Activated T-cell treated with anti-CD3 and anti-CD28 coated beads, Interleukin-2, amount 50 U/mL, for 1 hour (primary cell): ENCODE measurements at places on chromosomes 1 and 21.
A peak's percentile ranks its signal among the peaks of the same experiment; 100 is the strongest.

DNA sequence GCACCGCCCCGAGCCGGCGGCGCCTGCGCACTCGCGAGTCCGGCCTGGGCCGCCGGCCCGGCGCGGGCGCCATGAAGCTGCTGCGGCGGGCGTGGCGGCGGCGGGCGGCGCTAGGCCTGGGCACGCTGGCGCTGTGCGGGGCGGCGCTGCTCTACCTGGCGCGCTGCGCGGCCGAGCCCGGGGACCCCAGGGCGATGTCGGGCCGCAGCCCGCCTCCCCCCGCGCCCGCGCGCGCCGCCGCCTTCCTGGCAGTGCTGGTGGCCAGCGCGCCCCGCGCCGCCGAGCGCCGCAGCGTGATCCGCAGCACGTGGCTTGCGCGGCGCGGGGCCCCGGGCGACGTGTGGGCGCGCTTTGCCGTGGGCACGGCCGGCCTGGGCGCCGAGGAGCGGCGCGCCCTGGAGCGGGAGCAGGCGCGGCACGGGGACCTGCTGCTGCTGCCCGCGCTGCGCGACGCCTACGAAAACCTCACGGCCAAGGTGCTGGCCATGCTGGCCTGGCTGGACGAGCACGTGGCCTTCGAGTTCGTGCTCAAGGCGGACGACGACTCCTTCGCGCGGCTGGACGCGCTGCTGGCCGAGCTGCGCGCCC lies at the start of gene B3GALT6:
Gene B3GALT6 (plus strand): TSS at position 30 of the 588 bp plus-strand sequence. CDS start 42 bp downstream, at position 72.
- DNase-seq: no peak

DNA sequence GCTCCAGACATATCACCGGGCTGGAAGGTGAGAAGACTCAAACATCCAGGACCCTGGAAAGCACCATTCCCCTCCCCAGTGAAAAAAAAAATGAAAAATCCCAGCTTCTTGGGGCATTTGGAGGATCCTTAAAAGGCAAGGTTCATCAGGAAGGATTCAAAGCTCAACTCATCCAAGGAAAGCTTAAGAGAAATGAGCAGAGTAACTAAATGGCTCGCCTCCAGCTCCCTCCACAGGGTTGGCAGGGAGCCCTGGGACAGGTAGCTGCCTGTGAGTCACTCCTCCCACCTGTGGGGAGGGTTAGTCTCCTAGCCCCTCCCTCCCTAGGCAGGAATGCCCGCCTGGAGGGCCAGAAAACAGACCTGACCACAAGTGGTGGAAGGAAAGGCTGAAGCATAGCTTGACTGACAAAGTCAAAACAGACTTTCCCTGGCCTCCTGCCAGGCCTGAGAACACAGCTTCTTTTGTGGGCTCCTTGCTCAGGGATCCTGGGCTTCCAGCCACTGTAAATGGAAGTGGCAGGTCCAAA lies 712 bp upstream of the LAMB3 start:
- peak; percentile 21 for DNase-seq

GRCh38 chr1:201385299-201385891 lies 7.9 kb upstream of the TNNT2 start:
- DNase-seq: peak; percentile 38

DNA sequence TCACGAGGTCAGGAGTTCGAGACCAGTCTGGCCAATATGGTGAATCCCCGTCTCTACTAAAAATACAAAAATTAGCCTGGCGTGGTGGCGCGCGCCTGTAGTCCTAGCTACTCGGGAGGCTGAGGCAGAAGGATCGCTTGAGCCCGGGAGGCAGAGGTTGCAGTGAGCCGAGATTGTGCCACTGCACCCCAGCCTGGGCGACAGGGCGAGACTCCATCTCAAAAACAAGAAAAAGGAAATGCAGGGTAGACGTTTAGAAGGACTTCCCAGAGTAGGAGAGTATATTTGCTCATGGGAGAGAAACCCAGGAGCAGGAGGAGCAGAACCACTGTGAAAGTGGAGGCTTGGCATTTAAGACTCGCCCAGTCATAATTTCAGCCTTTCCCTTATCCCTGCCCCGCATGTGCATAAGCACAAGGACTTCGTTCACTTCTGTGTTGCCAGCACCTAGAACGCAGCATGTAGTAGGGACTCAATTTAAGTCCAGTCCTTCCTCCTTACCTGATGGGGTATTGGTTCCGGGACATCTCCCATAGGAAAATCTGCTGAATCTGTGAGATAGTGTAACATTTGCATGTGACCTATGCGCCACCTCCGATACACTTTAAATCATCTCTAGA lies 5.2 kb upstream of the MEF2D start:
- DNase-seq: no peak

- DNase-seq: no peak
These were observed 938.7 kb downstream of the TTLL7 start for GRCh38 chr1:83060221-83060620.

- no peak for DNase-seq
These were observed 743 bp downstream of the GPR52 start for GRCh38 chr1:174448531-174448883.

DNA sequence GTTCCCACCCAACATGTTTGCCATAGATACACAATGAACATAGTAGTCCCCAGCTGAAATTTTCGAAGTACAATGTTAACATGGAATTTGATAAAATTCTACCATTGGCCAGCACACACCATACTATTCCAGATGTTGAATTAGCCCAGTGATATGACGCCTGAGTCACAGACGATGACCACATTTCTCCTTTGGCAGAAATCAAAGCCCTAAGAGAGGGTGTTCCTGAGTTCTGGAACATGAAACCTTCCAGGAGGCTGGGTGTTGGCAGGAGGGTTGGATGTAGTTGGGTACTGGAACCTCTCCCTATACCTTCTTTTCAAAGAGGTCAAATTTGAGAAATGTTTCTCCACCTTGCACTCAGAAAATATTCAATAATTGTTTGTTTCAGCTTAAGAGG lies 37.8 kb downstream of the LPAR3 start:
- no peak for DNase-seq

DNA sequence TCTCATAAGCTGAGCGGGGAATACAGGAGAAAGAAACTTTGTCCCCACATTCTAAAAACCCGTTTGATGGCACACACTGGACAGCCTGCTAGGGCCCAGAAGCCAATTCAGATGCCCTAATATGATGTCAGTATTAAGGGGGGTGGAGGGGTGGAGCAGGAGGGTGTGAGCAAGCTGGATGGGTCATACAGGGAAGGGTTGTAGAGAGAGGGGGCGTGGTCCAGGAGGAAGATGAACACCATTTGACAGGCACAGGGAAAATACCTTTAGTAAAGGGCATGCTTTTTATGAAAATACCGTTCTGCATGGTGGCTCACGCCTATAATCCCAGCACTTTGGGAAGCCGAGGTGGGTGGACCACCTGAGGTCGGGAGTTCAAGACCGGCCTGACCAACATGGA lies 6.0 kb downstream of the TARS2 start:
- no peak for DNase-seq

GRCh38 chr1:19648689-19649088 lies 4.6 kb downstream of the NBL1 start:
- no peak for DNase-seq

GRCh38 chr1:170692866-170693575 lies 29.1 kb downstream of the PRRX1 start:
- DNase-seq: no peak

- no peak for DNase-seq
These were observed 35.4 kb upstream of the DSCAM start for GRCh38 chr21:40882192-40882915.

- no peak for DNase-seq
These were observed 76.6 kb downstream of the NDUFS5 start for GRCh38 chr1:39102537-39103327.

DNA sequence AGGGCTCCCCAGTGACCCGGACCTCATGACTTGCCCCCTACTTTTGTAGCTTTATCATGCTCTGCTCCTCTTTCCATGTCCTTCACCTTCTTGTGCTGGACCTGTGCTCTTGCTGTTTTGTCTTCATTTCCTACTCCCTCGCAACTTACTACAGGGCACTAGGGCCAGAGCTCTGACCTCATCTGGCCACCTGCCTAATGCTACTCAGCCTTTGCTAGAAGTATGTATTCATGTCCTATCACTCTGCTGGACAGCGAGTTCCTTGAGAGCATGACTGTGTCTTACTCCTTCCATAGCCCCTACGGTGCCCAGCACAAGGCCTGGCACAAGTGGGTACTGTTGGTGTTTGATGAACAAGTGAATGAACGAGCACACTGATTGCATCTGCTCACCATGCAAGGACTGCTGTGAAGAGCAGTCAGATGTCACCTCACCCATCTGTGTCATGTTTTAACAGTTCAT lies 1.9 kb downstream of the MTFR1L start:
- no peak for DNase-seq

DNA sequence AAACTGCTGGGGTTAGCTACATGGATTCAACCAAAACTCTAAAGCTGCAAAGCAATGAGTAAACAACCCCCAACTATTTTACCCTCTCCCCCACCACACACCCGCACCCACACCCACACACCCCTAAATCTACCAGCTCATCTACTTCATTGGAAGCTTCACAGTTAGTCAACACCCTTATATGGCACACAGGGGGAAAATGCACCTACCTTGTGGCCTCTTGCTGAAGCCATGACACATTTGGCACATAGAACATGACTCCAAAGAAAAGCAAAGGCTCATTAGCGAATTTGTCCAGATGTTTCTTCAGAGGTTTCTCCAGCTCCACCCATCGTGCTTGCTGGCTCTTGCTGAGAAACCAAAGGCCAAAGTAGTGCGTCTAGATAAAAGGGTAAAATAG lies 99.8 kb downstream of the PTPN14 start:
- DNase-seq: no peak

DNA sequence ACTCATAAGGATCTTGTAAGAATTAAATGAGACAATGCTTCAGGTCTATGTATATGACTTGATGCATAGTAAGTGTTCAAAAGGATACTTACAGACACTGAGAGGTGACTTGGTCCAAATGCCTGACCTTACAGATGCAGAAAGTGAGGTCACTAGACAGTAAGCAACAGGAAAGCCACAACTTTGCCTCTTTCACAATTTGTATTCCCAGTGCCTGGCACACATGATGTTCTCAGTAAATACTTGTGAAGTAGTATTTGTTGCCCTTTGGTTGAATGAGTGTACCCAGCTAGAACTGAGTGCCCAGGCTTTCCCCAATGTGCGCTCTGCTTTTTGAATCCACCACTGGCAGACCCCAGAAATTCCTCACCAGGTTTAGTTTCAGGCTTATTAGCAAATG lies 105.1 kb downstream of the BEND5 start:
- DNase-seq: no peak

DNA sequence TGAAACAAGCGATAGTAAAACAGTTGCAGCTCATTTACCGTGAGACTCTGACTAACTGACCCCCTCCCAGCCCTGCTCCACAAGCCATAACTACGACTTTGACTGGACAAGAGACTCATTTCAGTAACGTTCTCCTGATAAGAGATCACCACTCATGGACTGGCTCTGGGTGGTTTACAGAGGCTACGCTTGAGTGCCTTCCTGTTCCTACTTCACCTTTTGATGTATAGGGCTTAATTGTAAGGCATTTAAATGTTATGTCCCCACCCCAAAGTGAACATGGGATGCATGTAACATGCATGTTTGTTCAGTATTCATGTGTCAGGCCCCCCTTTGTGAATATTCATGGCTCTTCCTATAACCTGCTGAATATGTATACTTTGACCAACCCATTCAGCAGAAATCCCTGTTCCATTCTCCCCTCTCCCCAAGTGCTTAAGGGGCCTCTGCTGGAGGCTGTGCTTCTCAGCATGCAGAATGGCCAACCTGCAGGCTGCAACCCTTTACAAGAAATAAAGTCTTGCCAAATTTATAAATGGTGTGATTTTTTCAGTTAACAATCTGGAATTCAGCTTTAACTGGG lies 50.7 kb upstream of the SPOCD1 start:
- DNase-seq: no peak

GRCh38 chr1:54575161-54575560 lies 27.1 kb downstream of the ACOT11 start:
- DNase-seq: no peak

DNA sequence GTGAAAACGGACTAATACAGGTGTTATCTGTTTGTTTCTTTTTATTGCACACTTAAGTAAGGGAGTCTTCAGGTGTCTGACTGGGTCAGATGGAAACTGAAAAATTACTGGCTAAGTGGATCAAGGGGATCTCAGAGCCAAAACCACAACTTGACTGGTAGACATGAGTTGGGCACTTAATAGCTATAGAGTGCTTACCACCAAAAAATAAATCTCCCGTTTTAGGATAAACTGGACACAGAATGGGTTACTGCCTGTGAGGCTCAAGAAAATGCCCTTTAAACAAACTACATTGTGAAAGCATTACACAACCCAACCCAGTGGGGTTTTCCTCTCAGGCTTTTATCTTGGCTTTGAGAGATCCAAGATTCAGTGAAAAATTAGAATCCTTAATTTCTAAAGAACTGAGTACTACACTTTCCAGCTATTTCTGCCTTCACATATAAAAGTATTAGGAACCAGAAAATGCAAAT lies 134.0 kb upstream of the LYPLAL1 start:
- DNase-seq: no peak

DNA sequence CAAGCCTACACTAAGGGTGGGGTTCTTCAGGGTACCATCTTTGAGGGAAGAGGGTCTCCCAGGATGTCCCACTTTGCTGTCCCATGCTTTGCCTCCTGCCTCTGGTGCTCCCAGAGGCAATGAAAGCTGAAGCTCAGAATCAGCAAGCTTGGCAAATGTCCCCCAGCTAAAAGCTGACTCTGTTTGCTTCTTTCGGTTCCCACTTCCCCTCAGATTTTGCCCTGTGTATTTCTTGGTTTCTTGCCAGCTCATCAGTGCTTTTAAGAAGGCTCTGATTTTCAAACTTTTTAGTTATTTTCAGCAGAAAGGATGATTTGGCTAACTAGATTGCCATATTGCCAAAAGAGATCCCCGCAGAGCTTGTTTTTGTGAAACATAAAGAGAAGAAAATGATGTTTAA lies 33.1 kb upstream of the COG2 start:
- DNase-seq: no peak

DNA sequence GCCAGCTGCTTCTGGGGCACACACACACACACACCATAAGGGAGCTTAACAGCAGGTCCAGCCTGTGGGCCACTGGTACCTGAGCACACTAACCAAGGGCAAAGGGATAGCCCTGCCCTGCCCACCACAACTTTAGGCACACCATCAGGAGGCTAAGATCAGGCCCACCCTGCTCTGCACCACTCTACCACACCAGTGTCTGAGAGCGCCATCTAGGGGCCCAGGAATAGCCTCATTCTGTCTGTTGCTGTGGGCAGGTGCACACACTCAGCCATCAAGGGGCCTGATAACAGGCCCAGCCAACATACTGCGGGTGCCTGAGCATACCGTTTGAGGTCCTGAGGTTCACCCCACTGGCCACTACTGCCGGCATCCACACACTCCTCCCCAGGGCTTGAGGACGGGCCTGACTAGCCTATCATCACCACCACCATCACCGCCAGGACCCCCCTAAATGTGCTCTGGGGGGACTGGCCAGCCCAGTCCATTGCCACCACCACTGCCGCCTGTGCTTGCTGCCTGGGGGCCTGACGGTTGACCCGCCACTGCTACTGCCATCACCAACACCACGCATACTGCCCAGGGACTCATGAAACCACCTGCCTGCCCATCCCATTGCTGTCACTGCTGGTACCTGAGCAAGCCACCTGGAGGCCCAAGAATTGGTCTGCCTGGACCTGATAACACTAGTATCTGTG lies 31.3 kb downstream of the NSL1 start:
- peak; percentile 44 for DNase-seq
